ENCODE measurements at places on chromosomes 16 and 17. TPM values are rescaled to one million over a fixed set of nuclear protein-coding genes. Genes with fewer than 3 reads are reported as not detected.

CD7 gene
- 0.35 TPM for total RNA-seq

CA5A gene
- total RNA-seq, result not detected

GRCh38 chr16:57023541-57024249 is 34.3 kb downstream of the NLRC5 start:
- DNase-seq, result no peak

DNA sequence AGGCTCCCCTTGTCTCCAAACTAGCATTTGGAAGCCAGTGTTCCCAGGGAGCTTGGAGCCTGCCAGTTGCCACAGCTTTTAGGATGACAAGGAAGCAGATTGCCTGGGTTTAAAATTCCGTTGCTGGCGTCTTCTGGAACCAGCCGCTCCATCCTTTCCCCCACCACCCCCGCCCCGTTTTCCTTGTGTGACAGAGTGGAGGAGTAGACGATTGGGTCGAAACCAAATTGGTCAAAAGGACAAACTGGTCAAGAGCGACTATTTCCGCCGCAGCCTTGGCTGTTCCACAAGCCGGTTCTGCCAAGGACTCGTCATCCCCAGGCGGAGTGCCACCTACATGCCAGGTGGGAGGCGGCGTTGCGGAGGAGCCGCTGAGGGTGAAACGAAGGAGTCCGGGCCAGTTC is 91.1 kb downstream of the RPA1 start:
- DNase-seq, result no peak

- no peak for DNase-seq
Observed at GRCh38 chr16:59878999-59879398, 1144.9 kb upstream of the GOT2 start.

DNA sequence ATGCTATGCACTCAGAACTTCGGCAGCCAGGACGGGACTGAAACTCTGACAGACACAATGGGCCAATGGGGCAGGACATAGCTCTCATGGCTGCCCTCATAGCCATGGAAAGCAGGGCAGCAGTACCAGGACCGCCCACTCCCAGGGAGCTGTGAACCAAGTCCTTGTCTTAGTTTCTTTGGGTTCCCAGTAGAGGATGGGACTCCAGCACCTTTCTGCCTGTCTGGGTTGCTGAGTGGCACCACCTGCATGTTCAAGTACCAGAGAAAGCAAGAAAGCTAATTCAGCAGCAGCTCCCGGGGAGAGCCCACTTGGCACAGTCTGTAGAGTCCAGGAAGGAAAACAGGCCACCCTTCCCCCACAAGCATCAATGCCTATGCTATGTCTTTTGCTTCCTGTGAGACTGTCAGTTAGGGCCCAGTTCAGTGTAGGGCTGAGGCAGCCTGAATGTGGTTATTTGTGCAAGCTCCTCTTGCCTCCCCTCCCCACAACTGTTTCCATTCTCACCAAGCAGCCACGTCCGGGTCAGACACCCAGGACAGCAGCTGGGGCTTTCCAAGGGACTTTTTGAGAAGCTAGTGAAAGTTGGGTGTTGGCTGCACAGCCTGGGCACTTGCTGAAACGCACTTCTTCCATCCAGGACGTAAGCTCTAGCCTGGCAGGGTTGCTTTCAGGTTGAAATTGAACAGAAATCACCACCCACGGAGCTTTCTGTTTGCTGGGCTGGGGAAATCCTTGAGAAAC is 7.8 kb downstream of the SUPT4H1 start:
- DNase-seq, result no peak
